RPMI7951 (cell line): ENCODE measurements at places on chromosomes 7 and 10. TPM values are rescaled to one million over a fixed set of nuclear protein-coding genes. Genes with fewer than 3 reads are reported as not detected.
A peak's percentile ranks its signal among the peaks of the same experiment; 100 is the strongest.

BAMBI gene
- 39.1 and 44.6 TPM in 2 replicates for total RNA-seq

GRCh38 chr10:131748831-131749766, 151.7 kb upstream of the PPP2R2D start:
- DNase-seq, result no peak

DNA sequence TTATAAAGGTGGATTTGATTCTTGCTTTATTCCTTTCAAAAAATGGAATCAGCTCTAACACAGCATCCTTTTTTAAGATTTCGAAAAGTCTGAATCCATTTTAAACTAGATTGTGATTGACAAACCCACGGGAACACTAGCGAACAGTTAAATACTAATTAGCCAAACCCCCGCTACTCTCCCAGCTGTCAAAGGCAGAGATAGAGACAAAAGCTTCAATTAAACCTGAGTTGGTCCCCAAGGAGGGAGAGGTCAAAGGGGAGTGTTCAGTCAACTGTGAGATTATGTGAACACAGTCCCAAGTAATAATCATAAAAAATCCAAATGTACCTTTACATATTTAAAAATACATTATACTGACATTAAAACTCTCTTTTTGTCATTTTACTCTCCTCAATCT, 65.7 kb upstream of the TBX20 start:
- no peak for DNase-seq

MUC12 gene
- total RNA-seq, result 0.72 and 5.6 TPM in 2 replicates

- DNase-seq, result no peak
Observed at GRCh38 chr7:80949449-80949848, 30.6 kb upstream of the SEMA3C start.

IQUB gene
- total RNA-seq, result 0.39 and 1.1 TPM in 2 replicates

GRCh38 chr7:11469028-11469745, 362.8 kb downstream of the THSD7A start:
- no peak for DNase-seq

- DNase-seq, result no peak
Observed at GRCh38 chr10:120657371-120657770, 193.8 kb upstream of the WDR11 start.

DNA sequence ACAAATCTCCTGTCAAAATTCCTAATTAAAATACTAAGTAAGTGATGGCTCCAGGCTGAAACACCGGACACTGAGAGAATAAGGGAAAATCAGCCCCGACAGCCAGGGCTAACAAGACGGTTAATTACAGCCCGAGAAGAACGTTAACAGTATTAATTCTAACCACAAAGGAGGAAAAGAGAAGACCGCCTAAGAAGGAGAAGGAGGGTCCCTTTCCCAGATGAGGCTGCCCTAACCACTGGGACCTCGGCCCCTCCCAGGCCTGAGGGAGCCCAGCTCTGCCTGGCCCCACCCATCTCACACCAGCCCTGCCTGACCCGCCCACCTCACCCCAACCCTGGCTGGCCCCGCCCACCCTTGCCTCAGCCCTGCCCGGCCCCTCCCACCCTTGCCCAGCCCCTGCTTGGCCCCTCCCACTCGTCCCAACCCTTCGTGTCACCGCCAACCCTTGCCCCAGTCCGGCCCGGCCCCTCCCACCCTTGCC, 51.3 kb downstream of the PWWP2B start:
- peak; percentile 79 for DNase-seq

DNA sequence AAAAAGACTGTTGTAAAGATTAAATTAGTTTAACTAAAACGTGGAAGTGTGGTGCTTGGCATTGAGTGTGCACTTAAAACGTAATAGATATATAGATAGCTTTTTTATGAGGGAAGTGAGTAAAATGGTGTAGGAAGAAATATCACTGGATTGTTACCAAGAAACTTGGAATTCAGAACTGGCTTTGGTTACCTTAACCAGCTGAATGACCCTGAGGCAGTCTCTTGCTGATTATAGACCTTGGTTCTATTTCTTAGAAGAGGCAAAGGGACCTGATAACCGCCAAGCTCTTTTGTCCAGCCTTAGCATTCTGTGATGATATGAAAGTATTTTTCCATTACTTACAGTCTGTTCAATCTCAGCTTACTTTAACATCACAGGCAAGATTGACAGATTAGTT, 3.8 kb downstream of the REEP3 start:
- DNase-seq, result no peak

DNA sequence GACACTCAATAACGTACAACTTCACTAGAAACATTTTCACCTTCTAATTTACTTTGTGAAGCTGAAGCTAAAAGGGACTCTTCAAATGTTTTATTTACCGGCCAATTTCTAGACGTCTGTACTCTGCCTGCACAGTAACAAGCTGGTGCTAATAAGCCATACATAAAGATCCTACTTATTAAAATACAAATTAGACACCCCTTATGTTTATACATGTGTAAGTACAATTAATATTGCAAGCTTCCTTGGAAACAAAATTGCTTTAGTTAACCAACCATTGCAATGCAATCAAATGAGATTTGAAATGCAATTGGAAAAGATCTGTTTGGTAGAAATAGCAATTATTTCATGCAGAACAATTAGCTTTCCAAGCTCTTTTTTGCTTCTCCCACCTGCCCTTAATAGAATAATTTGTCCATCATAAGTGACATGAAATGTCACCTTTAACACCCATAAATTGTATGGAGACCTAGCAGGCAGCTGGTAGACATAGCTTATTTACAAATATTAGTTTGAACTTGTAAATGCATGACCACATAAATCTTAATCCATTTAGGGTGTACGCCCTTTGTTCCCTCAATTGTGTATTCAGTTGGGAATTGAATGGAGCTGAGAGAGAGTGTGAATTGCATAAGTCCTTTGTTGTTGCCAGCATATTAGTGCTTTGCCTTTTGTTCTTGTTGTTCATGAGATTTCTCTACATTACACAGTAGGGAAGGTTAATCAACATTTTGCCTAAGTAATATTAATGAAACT, 277.1 kb downstream of the CACNA2D1 start:
- no peak for DNase-seq

STYXL1 gene
- 59.4 and 81.9 TPM in 2 replicates for total RNA-seq

DNA sequence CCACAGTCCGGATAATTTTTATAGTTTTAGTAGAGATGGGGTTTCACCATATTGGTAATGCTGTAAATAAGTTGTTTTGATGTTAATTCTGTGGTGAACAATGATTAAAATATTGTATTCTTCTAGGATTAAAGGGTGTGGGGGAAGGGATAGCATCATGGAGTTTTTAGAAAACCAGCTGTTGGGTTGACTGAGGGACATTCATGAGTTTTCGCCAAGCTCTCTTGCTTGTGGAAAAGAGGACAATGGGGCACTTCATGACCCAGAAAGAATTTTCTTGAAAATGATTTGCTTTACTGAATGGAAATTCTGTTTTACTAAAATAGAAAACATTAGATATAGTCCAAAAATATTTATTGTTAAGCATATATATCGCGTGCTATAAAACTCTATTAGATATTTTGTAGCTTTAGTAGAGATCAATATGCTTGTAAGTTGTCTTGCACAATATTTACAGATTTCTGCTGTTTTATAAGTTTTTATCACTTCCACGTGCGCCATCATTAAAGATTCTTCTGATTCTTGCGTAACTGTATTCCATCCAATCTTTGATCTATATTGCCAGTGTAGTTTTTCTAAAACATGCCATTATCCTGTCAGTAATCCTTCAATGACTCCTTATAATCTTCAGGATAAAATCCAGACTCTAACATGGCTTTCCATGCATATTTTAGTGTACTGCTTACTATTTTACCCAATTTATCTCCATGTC, 41.8 kb downstream of the LCOR start:
- DNase-seq, result peak; percentile 12

SLK gene
- total RNA-seq, result 51.6 and 64.0 TPM in 2 replicates

DNA sequence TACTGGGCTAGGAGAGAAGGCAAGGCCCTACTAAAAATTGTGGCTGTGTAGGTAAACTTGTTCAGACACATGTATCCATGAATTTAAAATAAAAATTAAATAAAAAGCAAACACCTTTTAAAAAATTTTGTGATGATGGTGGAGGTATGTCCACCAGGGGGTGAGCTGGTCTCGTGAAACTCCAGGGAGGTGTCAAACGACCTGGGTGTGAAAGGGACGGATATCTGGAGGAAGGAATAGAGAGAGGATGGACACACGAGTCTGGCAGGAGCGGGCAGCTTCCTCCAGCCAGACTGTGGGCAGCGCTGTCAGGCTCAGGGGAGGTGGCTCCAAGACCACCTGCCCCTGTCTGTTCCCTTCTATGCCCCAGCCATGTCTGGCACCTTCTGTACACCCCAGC, 34.8 kb upstream of the DMBT1 start:
- no peak for DNase-seq

GRCh38 chr7:140403878-140404564, at the start of gene RAB19:
Gene RAB19, plus strand, starts transcription at chr7:140404058. Its CDS starts 3,589 bp downstream, at chr7:140407647.
- DNase-seq, result no peak

DNA sequence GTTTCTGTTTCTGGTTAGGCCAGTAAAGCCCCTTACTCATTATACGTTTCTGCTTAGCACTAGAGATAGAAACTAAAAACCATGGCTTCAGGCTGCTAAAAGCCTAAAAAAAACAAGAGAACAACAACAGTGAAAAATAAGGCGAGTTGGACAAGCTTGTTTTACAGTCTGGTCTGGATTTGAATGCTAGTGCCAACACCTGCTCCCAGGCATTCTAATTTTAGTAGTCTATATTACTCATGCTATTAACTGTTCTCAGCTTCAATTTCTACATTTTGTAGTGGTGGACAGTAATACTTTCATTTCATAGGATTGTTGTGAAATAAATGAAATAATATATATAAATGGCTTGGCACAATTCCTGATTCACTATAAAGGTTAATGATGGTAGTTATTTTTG, 108.5 kb downstream of the HBP1 start:
- no peak for DNase-seq

DNA sequence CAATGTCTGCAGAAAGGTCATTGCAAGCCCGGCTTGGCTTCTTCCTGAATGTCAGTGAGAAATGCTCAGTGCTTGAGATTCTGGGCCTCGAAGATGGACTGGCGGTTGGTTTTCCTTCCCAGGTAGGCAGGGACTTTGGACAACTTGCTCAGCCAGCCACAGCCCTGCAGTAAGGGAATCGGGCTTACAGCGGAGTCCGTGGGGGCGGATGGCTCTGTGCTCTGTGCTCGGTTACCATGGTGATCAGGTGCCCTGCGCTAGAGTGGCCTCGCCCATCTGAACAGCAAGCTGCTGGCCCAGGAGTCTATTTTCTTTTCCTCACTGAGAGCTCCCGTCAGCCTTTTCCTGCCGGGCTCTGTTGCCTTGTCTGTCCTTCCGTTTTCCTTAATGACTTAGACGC, 77.8 kb upstream of the SH2B2 start:
- DNase-seq, result no peak

- no peak for DNase-seq
Observed at GRCh38 chr10:130967784-130968183, 343.7 kb downstream of the TCERG1L start.

DNA sequence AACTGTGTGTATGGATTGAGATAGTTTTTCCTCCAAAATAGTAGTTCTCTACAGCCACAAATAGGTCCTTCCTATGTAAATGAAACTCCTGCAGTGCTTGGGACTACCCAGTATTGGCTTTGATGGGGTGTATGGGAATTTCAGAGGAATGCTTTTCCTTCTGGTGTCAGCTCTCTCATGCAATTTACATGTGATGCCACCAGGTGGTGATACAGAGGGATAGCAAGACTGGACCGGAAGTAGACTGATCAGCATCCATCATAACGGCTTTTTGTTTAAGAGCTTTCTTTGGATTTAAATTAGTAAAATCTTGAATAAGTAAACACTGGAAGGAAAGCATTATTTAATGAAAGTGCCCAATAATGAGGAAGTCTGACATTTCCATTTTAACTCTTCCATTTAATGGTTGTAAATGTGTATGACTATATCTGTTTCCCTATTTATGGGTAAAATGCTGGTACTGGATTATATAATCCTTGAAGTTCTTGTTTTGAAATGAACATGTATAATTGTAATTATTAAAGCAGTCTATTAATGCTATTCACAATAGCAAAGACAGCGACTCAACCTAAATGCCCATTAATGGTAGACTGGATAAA, 22.7 kb downstream of the DYNC1I1 start:
- DNase-seq, result peak; percentile 62

LLCFC1 gene
- total RNA-seq, result not detected in 2 replicates

DNA sequence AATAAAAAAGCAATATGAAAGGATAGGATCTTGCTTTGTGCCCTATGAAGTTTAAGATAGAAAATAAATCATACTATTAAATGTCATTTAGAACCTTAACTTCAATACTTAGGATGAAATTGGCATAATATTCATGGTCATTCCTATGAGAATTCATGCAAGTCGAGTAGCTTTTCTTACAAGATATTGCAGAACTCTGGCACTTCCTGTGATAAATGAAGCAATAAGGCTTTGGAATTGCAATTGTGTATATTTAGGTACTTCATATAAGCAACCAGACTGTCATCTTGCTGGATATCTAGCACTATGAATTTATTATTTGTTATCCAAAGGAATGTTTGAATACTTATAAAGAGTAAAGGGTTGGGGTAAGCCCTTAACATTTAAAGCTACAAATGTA, 116.5 kb downstream of the ZNF438 start:
- DNase-seq, result no peak

SUFU gene
- 3.7 and 4.0 TPM in 2 replicates for total RNA-seq

DNA sequence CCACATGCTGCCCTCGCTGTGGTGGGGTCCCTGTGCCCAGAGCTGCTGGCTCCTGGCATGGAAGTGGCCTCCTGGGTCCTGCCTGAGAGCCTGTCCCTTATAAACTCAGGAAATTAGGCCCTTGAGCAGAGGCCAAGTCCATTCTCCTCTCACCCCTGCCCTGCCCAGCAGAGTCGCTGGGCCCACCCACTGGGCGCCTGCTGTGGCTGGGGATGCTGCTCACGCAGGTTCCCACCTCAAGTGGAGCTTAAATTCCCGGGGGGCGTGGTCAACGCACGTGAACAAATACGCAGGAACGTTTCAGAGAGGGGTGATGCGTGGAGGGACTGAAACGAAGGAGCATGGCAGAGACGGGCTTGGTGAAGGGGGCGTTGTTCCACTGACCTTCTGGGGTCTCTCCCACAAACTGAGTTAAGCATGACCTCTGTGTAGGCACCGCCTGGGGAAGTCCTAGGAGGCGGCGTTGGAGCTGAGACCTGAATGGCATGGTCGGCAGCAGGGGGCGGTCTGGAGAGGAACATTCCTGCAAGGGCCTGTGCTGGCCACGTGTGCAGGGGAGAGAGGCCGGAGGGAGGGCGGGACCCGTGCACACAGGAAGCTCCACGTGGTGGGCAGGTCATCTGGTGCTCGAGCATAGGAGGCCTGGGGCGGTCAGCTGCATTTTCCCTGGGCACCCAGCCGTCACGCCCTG, 27.9 kb downstream of the FAM20C start:
- DNase-seq, result peak; percentile 57

MEOX2 gene
- 0.78 and 1.2 TPM in 2 replicates for total RNA-seq

- DNase-seq, result no peak
Observed at GRCh38 chr10:571166-571565, 118.3 kb downstream of the DIP2C start.

MKI67 gene
- 41.8 and 48.5 TPM in 2 replicates for total RNA-seq

GRCh38 chr7:140017543-140017942, 45.2 kb downstream of the PARP12 start:
- no peak for DNase-seq

DNA sequence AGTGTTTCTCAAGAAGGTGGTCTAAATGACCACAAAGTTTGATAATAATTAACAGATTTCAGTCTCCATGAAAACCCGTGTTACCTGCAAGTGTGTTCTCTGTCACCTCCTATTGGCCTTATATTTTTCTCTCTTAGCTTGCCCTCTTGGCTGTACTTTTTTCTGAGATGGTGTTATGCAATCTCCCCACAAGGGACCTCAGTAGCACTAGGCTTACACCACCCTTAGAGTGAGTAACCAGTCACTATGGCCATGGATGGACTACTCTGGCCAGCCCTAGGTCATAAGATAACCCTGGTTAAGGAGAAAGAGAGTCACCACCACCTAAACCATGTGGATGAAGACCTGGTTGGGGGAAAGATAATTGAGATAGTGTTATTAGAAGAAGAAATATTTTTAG, 76.8 kb downstream of the NPSR1 start:
- DNase-seq, result no peak
